ENCODE measurements at places on chromosomes 12 and 14.

DNA sequence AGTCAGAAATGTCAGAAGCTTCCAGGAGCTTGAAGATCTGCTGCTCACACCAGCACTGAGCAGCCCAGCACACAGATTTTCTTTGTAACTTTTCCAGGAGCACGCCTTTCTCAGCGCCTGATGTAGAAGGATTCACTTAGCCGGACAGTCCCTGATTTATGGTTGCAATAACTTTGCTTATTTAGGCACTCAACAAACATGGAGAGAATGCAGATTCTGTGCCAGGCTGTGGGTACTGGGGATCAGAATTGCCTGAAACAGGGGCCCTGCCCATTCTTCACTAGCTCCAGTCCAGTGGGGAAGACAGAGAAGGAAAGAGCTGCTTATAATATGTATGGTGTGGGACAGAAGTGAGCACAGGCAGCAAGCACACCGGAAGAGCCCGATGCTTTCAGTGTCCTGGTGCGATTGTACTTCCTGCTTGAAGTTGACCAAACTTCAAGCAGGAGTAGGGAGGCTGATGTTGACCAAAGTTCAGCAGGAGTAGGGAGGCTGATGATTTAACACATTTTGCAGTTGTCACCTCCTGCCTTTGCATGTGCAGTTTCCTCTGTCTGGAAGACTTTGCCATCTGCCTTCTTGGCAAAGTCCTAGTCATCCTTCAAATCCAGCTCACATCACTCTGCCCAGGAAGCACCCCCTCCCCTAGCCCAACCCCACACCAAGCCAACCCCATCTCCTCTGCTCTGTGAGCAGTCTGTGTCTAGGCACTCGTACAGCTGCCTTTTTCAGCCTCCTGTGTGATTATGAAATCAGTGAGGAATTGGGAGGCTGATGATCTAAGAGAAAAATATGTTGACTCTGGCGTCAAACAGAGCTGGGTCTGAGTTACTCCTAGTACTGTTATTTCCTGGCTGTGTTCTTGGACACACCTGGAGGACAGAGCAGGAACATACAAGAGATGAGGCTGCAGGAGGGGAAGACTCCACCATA, 12.0 kb upstream of the PRIMA1 start:
- DNase-seq = no peak

GRCh38 chr12:107760207-107760808, 629 bp downstream of the PRDM4 start:
- peak; percentile 66 for DNase-seq

GRCh38 chr14:102164241-102164641, 24.5 kb downstream of the WDR20 start:
- DNase-seq = no peak

DNA sequence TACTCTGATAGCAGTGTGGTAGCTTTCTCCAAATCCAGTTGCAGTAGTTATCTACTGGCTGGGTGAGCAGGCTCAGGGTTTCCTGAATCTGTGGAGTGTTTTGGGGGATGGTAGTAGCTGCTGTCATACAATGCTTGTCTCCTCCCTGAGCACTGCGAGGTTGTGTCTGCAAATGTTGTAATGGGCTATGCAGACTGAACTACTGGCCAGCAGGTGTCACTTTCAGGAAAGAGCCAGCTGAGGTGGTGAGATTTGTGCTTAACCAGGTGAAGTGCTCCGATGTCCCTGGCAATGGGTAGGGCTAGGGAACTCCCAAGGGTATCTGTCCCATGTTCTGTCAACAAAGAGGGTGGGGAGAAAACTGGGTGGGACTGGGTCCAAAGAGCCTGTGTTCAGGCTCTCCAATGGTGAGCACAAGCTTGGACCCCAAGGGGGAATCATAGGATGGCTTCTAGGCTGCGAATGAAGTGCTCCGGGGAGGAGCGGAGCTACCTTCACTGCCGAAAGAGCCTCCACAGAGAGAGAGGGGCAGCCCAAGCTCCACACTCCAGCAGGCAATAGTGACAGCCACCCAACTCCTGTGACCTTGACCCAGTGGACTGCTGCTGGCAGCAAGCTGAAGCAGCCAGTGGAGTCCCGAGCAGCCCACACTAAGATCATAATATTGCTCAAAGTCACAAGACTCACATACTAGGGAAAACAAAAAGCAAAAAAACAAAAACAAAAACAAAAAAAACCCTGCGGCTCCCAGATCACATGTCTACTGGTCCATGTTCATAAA, 1324.0 kb upstream of the USP15 start:
- DNase-seq = no peak

DNA sequence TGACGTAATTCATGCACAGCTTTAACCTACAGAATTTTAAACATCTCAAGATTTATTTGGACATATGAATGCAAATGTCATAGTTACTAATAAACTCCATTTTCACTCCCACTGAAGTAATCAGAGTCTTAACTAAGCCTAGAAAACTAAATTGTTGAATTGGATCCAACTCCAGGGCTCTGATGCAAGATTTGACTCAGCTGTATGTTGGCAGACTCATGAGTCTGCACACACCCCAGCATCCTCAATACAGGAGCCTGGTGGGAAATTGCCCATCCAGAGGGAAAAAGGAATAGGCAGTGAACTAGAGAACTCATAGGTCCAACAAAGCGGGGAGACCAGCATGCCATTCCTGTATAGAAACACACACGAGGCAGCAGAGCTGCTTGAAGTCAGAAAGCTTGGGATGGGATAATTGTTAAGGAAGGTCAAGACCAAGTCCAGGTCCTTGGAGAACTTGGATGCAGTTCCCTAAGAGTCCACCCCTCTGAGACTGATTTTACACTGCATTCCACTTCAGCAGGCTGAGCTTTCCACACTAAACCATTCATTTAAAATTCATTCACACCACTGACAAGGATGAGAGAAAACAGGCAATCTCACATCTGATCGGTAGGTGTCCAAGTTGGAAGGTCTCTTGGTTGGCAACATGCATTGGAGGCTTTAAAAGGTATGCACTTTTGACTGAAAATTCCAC, 14.4 kb downstream of the TMTC1 start:
- DNase-seq = peak; percentile 70
